Midbrain (tissue), 1 donor: ENCODE measurements at places on chromosomes 3 and 15.

DNA sequence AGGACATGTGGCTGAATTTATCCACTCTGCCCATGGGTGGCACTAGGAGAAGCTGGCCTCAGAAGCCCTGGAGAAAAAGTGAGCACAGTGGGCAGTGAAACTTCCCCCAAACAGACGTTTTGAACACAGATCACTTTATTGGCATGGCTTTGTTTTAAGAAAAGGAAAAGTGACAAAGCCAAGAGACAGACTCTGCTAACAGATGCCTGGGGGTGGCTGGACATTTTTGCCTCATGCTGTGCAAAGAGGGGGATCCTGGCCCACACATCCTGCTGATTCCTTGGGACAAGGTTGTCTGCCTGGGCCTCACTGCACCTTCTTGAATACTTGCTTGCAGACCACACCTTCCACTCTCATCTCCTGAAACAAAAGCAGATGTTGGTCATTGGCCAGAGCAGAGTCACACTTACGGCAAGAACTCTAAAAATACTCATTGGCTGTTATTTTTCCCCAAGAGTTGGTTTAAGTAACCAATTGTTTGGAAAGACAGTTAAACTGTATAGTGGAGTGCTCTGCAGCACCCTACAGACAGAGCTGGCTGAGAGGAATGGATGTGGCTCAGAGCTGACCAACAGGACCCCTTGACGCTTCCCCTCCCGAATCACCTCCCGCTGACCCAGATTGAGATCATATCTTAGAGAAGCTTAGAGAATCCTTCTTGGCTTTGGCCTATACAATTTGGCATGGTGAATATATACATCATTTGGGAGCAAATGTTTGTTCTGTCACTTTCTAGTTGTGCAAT lies 22.0 kb downstream of the RBP1 start:
- no peak for DNase-seq

GRCh38 chr3:126982471-126983175 lies at the start of gene PLXNA1:
Gene PLXNA1 (plus strand): TSS chr3:126983115. CDS start chr3:126988594, 5,479 bp downstream.
- DNase-seq, result peak; percentile 57

DNA sequence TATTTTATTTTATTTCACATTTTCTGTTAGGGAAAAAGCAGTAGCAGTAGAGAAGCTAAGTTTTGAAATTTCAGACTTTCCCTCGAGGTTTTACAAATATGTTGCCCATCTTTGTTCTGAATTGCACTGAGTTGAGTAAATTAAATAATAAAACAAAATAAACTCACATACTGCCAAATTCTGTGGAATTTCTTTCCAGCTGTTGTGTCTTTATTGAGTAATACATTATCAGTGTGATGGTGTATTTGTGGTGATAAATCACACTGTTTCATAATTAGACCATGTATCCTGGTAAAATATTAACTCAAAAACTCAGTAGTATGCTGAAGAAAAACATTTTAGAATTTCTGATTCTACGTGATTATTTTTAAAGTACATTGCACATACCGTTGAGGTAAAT lies 592.1 kb downstream of the SI start:
- DNase-seq, result no peak

DNA sequence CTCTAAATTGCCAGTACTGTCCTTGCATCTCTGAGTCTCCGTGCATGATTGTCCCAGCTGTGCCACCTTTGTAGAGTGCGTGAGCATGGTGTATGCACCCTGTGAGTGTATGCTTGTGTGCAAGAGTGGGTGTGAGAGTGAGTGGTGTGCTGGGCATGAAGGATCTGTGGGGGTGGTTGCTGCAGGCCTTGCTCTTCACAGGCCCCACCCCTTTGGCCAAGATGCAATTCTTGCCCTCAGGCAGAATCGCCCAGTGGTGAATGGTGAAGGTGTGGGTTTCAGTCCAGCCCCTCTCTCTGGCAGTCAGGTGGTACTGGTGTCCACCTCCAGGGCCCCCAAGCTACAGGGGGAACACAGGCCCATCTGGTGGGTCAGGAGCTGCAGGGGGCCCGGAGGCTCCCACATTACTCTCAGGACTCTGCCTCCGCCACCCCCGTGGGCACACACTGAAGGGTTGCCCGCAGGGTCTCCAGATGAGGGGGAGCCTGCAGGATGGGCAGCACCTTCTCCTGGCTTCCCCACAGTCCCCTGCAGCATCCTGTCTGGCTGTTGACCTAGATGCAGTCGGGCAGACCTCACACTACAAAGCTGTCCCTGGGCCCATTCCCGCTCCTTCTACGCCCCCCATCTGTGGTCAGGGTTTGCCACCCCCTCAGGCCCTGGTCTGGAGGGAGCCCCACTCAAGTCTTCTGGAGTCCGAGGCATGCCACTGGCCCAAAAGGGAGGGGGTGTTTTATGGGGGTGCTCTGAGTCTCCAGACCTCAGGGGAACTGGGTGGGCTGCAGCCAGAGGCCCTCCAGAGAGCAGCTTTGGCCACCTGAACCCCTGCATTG lies 8.3 kb upstream of the ROPN1B start:
- no peak for DNase-seq

DNA sequence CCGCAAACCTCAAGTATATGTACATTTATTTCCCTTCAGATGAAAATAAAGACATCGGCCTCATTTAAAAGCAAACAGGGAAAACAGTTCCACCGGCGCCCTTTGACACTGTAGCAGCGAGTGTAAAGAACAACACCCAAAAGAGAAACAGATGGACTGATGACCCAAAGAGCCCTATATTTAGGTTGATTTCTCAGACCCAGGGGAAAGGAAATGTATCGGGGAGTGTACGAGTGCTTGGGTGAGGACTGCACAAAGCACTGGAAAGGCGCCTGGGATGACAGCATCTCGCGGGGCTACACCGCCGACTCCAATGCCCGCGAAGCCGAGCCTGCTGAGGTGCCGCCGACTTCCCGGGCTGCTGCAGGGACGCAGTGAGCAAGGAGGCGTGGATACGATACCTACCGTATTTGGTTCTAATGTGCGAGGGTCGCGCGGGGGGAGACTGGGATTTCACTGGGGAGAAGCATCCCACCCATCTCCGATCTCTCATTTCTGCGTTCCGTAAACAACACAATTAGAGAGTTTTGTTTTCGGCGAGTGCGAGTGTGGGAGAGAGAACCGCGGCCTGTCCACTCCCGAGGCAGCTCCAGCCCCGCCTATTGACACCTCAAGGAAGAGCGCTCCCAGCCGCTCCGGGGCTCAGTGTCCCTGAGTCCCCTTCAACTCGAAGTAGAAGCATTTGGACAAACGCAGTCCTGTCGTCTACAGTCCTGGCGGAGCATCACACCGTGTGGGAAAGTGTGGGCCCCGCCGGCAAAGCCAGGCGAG lies 2.0 kb downstream of the MECOM start:
- DNase-seq, result no peak

GRCh38 chr15:74349241-74349778 lies 18.1 kb downstream of the CYP11A1 start:
- DNase-seq, result no peak

- DNase-seq, result no peak
These were observed 31.7 kb downstream of the SPINK8 start for GRCh38 chr3:48301800-48302166.
